ENCODE measurements at places on chromosomes 2 and 18.
A peak's percentile ranks its signal among the peaks of the same experiment; 100 is the strongest.

DNA sequence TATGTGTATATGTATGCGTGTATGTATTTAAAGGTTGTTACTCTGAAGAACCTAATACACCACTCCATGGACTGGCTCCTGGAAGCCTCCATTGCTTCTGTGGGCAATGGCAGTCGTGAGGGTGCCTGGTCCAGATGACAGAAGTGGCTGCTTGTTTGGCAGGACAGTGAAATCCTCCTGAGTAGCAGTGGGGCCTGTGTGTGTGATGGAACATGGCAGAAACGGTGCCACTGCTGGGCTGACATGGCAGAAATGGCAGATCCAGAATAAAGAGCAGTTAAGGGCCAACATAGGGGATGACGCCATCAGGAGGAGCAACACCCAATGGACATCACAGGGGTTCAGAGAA lies 6.1 kb upstream of the CPLX4 start:
- no peak for DNase-seq

GRCh38 chr2:136394136-136395060 lies 276.4 kb upstream of the CXCR4 start:
- no peak for DNase-seq

DNA sequence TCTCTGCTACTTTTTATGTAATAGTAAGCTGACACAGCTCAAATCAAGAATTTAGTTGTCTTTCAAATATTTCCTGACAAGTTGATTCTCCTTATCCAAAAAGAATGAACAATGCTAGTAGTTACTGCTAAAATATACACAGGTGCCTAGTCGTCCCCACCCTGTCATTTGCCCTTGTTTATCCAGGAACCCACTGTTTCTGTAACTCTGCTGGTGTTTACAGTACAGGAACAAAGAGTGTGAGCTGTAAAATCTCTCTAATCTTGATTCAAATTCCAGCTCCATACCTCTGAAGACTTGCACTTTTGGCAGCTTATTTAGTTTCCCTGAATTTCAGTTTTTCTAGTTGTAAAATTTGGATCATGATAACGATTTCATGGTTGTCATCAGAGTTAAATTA lies 21.1 kb upstream of the SCYGR2 start:
- no peak for DNase-seq

DNA sequence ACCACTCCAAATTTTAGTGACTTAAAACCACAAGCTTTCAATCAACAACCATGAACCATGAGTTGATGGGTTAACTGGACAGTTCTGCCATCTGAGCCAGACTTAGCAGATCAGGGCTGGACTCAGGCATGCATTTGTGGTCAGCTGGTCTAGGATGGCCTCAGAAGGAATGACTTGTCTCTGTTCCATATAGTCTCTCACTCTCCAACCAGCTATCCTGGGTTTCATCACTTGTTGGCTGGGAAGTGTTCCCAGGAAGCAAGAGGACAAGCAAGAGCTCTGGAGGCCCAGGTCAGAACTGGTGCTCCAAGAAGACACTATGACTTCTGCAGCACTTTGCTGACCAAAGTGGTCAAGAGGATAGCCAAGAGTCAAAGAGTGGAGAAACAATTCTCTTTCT lies 17.5 kb upstream of the MAP3K20 start:
- DNase-seq, result peak; percentile 57

Measured in AG08395 (cell line).